ENCODE measurements at places on chromosomes 6 and 20.
A peak's percentile ranks its signal among the peaks of the same experiment; 100 is the strongest.

- DNase-seq: no peak
These were observed 199.5 kb upstream of the FBXL4 start for GRCh38 chr6:99147206-99147605.

DNA sequence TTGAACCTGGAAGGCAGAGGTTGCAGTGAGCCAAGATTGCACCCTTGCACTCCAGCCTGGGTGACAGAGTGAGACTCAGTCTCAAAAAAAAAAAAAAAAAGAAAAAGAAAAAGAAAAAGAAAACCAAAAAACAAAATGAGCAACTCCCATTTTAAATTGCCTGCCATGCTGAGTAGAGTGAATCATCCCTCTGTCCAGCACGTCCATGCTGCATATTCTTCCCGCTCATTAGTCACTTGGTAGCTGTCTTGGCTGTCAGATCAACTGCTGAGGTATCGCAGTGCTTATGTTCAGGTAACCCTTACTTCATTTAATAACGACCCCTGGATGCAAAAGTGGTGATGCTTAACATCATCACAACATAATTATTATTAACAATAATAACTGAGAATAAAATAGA is 72.6 kb upstream of the RNF24 start:
- no peak for DNase-seq

GRCh38 chr6:35552285-35552917 is 39.7 kb upstream of the TULP1 start:
- peak; percentile 75 for DNase-seq

GRCh38 chr6:167276772-167277533 is 14.2 kb upstream of the UNC93A start:
- DNase-seq: no peak

GRCh38 chr6:140269591-140270165 is 895.2 kb upstream of the CITED2 start:
- DNase-seq: no peak

- DNase-seq: peak; percentile 55
These were observed 38.5 kb downstream of the PANK2 start for GRCh38 chr20:3927486-3928291.

DNA sequence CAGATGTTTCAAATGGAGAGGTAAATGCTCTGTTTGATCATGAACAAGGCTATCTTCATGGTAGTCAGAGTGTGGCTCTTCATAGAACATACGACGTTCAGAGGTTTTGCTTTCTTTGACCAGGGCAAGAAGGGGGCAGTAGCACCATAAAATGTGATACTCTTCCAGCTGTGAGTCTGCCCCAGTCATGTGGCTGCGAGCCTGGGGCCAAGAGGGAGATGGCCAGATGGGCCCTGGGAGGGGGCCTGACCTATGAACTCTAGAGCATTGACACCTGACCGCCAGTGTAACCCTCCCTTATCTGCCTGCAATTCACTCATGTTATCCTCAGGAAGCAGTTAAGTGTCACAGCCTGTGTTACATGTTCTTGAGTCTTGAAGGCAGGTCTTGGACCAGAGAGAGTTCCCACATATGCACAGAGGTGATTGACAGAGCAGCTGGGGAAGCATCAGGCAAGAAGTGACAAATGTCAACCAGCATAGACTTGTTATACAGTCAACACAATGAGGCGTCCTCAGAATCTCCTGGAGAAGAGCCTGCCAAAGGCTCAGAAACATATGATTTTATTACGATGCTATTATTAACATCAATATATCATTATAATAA is 55.0 kb downstream of the SCML4 start:
- no peak for DNase-seq

- DNase-seq: no peak
These were observed 37.9 kb upstream of the KCNK16 start for GRCh38 chr6:39360378-39360777.

DNA sequence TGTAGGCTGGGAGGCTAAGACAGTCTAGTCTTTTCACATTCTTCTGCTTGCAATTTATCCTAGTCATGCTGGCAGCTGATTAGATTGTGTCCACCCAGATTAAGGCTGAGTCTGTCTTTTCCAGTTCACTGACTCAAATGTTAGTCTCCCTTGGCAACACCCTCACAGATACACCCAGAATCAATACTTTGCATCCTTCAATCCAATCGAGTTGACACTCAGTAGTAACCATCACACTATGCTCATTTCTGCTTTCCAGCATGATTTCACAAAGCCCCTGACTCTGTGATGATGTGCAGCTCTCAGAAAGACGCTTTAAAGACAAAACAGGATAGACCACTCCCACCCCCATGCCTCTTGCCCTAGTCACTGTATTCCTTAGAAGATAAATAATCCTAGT is 693.0 kb downstream of the HTR1B start:
- DNase-seq: no peak

GRCh38 chr6:47168180-47168579 is 126.0 kb upstream of the ADGRF1 start:
- no peak for DNase-seq

DNA sequence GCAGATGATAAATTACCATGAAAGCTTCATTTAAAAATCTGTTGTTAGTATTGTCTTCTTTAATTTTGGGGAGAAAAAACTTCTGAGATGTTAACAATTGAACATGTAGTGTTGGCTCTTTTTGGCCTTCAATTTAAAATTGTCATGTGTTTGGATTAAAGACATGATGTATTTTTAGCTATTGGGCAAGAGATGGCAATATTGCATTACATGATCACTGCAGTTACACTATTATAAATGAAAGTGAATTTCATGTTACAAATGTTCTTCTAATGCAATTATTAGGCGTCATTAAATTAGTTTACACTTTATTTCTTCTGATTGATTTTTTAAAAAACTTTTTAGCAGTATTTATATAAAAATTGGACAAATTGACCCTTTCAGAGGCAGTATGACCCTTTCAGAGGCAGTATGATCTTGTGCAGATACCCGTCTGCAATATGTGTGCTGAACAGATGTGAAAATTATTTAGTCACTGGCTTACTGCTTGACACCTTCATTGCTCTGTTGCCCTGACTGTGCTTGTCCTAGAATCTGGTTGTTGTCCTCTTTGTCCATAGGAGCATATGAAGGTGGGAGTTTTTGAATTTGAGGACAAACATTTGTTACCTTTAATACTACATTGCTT is 25.8 kb downstream of the CDKAL1 start:
- DNase-seq: no peak

DNA sequence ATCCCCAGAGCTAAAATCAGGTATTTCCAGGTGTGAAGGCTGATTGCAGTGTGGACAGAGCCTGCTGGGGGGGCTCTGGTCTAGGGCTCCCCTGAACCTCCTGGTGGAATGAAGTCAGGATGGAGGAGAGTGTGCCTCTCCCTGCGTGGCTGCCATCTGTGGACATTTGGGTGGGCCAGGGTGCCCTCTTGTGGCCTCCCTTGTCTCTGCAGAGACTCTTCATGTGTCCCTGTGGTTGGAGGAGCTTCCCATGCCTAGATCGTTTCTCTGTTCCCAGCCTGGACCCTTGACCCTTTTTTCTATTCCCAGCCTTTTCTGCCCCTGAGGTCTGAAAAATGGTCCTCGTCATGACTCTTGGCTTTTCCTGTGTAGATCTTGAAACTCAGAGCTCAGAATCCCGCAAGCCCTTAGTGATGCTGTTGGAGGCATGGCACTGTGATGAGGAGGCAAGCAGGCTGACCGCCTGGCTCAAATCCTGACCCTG is 9.9 kb upstream of the PSMF1 start:
- DNase-seq: peak; percentile 70

DNA sequence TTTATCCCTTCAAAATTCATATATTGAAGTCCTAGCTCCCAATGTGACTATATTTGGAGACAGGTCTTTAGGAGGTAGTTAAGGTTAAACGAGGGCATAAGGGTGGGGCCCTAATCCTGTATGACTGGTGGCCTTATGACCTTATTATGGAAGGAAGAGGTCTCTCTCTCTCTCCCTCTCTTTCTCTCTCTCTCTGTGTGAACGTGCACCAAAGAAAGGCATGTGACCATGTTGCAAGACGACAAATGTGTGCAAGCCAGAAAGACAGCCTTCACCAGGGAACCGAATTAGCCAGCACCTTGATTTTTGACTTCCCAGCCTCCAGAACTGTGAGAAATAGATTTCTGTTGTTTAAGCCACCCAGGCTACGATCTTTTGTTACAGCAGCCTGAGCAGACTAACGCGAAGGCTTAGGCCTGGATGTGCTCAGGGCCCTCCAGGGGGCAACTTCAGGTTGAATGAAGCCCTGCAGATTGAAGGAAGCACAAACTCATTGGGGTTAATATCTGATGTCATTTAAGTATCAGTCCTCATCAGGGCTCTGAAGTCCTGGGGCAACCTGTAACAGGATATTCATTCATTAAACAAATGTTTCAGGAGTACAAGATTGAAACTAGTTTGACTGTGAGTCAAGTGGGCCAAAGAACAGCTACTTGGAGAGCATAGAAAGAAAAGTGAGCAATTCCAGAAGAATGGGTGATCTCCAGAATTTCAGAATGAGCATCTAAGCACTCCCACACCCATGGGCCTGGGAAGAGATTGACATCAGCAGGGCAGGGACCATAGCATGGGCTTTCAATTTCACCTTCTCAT is 157.4 kb upstream of the TNFAIP3 start:
- DNase-seq: no peak

DNA sequence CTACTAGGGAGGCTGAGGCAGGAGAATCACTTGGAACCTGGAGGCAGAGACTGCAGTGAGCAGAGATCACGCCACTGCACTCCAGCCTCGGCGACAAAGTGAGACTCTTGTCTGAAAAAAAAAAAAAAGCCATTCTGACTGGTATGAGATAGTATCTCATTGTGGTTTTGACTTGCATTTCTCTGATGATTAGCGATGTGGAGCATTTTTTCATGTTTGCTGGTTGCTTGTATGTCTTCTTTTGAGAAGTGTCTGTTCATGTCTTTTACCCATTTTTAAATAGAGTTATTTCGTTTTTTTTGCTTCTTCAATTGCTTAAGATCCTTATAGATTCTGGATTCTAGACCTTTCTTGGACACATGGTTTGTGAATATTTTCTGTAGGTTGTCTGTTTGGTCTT is 103.5 kb upstream of the SIM1 start:
- no peak for DNase-seq

- no peak for DNase-seq
These were observed 4.4 kb downstream of the ZKSCAN3 start for GRCh38 chr6:28353981-28354676.

DNA sequence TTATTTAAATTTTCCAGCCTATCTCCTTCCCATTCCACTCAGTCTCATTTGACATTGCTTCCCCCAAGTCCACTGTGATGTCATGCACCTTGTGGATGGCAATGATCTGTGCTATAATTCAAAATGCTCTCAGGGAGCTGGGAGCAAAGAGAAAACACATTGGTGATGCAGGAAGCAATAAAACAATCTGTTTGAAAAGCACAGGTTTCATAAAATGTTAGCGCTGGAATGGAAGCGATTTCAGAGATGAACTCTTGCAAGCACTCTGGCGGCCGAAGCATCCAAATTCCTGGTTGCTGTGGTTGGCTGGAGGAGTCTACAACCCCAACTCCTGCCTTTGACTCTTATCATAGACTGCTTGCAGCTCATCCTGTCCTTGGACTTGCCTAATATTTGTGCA is 167.0 kb downstream of the GMPR start:
- no peak for DNase-seq

- no peak for DNase-seq
These were observed 150.7 kb downstream of the PKHD1 start for GRCh38 chr6:51936531-51937290.

- DNase-seq: no peak
These were observed 46.0 kb downstream of the TFEB start for GRCh38 chr6:41689171-41690008.

DNA sequence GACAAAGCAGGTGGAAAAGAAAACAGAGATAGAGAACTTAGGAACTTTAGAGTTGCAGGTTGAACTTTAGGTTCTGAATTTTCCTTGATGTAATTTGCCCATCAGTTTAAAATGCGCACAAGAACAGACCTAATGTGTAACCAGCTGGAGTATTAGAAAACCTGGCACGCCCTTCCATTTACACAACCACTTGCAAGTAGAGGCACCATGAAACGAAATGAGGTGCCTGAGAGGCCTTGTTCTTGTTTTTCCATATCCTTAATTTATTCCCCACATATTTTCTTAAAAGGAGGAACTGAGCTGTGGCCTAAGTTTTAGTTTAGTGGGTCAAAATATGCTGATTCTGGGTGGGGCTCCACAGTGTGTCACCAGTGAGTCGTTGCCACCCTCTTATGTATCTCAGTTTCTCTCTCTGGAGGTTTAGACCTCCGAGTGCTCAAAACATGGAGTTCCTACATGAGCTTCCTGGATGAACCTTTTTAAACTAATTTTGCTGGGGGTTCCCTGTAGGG is 17.2 kb upstream of the IL22RA2 start:
- no peak for DNase-seq

DNA sequence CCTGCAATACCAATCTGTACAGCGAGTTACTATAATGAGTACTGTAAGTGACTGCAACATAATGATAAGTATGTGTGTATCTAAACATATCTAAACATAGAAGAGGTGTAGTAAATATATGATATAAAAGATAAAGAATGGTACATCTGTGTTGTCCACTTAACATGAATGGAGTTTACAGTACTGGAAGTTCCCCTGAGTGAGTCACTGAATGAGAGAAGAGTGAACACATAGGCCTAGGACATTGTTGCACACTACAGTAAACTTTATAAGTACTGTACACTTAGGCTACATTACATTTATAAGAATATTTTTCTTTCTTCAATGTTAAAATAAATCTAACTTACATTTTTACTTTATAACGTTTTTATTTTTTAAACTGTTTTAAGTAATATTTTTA is 380.4 kb downstream of the MMUT start:
- no peak for DNase-seq

- DNase-seq: no peak
These were observed 160.2 kb upstream of the MARCKS start for GRCh38 chr6:113696960-113697359.

DNA sequence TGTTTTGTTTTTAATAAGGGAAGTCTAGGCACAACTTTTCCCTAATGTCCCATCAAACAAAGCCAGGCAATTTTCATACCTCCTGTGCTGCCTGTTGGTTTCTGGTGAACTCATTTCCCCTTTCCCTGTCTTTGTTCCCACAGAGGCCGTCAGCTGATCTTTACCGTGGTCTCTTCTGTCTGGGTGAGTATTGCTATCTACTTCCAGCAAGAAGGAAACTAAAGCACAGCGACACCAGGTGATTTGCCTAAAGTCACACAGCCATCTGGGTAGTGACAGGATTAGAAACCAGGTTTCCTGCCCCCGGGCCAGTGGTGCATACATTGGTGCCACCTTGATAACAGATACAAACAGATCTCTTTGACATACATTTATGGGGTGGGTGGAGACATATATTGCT is 59.6 kb downstream of the RAB44 start:
- DNase-seq: no peak

DNA sequence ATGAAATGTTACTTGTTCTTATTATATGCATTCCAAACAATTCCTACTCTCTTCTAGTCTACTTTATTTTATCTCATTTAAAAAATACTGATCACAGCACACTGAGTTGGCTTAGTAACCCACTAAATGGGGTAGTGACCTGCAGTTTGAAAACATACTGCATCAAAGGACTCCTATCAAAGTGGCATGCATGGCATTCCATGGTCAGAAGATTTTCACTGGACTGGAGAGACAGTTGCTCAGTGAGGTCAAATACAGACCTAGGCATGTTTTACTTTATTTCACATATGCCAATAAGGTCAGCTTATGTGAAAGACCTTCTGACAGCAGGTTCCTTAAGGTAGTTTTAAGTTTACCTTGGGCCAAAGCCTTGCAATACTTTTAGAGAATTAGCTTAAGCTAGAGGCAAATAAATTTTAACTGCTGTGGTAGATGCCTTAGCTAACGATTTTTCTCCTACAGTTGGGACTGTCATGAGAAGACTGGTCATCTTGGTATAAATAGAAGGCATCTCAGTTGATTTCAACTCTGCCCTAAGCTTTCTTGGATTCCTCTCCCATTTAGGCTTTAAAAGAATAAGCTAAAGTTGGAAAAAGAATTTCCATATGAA is 35.1 kb downstream of the TPD52L1 start:
- DNase-seq: no peak
